ENCODE measurements at places on chromosomes 6 and 20.

- DNase-seq: no peak
Observed at GRCh38 chr6:170271771-170272314, 19.0 kb downstream of the DLL1 start.

DNA sequence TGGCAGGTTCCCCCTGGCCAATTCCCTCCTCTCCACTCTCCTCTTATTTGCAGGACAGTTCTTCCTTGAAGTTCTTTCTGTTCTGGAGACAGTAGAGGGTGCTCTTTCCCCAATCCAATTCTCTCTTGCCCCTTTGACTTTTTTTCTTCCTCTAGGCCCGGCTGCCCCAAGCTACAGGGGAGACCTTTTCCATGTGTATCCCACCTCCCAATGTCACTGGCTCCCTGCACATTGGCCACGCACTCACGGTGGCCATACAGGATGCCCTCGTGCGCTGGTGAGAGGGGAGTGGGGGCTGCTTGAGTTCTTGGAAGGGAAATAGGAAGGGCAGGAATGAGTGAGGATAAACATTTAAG is 1.5 kb downstream of the VARS2 start:
- DNase-seq: peak; percentile 81

DNA sequence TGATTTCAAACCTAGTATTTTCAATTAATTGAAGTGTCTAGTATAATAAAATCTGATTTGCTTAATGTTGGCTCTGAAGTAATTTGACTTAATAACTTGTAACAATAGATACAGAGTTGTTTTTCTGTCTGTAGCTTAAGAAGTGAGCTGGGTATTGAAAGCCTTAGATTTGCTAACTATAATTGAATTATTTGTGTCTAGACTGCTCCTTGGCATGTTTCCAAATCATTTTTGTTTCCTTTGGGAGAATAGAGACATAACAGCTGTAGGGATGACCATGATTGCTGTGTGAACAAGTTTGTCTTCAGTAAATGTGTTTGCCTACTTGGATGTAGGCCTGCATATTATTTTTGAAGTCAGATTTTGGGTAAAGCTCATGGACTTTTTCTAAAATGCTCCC is 115.4 kb downstream of the SCAF8 start:
- DNase-seq: peak; percentile 65

GRCh38 chr20:49680484-49680883 is 33.2 kb downstream of the B4GALT5 start:
- DNase-seq: no peak

DNA sequence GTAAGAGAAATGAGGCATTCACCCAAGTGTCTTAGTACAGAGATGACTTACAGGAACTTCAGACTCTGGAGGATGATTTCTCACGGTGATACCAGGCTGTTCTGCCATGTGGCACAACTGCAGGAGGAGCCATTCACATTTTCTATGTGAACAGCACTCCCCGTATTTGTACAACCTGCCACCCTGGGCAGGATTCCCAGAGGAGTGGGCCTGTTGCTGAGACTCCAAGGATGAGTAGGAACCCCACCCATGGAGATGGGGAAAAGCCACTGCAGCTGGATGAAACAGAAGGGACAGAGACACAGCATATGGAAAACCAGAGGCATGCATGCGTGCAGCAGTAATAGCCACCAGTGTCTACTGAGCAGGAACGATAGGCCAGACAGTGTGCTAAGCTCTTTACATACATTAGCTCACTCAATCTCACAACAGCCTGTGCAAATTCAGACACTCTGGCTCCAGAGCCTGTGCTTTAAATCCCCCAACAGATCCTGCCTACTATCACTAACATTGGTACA is 48.0 kb upstream of the PTPRT start:
- DNase-seq: no peak

- no peak for DNase-seq
Observed at GRCh38 chr6:157845493-157846259, 22.6 kb downstream of the SNX9 start.

DNA sequence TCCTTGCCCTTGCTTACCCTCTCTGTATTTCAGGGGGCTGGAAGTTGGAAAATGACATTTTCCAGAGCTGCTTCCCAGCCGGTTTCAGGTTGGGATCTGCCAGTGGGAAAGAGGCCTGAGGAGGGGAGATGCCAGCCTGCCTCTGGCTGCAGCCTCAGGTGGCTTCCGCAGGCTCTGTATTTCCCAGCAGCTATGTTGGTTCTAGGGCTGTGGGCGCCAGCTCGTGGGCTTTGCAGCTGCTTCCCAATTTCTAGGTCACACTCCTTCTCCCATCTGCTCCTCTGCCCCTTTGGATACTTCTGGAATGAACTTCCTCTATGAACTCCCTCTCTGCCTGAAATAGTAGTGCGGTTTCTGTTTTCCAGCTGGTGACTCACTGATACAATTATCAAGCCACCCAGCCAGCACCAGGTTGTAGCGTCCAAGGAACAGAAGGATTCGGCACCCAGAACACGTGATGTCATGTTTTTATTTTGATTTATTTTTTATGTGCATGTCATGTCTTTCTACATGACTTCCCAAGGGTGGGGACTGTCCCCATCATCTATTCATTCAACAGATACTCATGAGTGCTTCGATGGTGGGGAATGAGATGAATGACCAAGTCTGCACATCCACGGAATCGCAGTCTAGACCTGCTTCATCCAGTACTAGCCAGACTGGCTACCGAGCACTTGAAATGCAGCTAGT is 38.0 kb downstream of the TGM2 start:
- peak; percentile 96 for DNase-seq

- peak; percentile 44 for DNase-seq
Observed at GRCh38 chr6:111550953-111551352, 54.7 kb downstream of the TRAF3IP2 start.

DNA sequence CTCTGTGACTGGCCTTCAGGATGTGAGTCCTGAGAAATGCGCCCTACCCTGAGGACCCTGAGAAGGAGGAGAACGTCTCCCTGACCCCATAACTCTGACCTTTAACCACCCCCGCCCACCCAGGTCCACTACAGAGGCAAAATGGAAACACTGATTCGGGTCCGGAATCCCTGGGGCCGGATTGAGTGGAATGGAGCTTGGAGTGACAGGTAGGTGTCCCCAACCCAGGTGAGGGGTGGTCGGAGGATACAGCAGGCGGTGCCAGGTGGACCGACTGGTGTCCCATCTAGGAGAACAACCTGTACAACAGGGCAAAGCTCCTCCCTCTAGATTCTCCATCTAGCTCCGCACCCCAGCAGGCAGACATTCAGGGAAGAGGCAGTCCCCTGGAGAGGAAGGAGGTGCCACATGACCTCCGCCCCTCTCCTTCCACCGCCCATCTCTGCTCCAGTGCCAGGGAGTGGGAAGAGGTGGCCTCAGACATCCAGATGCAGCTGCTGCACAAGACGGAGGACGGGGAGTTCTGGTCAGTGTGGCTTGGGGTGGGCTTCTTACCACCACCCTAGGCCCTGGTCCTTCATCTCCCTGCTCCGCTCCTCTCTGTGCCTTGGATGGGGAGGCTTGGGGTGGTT is 17.6 kb downstream of the CAPN11 start:
- DNase-seq: no peak

DNA sequence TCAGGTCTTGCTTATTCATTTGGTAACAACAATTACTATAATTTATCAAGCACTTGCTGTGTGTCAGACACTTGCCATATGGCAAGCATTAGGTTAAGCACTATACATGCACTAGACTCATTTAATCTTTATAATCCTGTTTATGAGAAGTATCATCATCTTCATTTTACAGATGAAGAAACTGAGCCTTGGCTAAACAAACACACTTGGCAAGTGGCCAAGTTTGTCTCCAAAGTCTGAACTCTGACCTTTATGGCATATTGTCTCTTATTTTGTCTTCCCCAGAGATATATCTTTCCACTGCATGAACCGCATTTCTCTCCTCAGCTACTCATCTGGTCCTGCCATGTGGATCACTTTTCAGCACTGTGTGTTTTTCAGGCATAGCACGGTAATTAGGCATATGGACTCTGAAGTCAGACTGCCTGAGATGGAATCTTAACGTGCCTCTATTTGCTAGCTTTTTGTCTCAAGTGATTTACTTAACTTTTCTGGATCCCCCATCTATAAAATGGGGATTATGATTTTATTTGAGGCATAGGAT is 4.7 kb downstream of the ADGRF5 start:
- no peak for DNase-seq

DNA sequence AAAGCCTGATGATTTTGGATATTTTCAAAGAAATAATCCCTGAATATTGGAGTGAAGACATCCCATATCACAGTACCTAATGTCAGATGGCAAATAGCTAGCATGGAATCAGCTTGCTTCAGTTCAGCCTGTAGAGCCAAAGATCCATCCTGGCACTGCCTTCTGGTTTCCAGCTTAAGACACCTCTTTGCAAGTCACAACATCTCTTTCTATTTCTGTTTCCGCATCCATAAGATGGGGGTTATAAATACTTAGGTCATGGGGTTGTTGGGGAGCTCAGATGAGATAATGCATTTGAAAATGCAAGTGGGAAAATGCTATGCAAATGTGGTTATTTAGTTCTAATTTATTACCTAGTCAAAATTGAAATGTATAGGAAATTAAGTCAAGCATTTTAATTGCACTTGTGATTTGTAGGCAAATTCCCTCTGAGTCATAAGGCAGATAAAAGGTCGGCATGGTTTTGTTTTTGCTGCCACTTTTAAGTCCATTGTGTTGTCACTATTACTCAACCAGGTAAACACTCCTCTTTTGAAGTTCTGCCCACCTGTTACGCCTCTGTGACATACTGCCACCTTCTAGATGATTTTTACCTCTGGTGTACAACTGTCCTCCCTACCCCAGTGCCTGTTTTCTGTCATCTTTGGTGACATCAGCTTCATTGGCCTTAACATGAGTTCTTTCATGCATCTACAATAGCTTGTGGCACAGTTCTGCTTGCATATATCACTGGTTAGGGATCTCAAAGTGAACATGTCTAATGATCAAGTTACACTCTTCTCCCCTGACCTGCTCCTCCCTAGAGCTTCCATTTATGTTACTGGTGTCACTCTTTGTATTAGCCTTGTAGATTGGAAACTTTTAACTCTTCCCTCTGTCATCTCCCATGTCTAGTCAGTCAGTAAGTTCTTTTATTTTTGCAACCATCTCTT is 96.6 kb downstream of the CDKAL1 start:
- no peak for DNase-seq

Data from myocyte (in vitro differentiated cells).